ENCODE measurements at places on chromosomes 1 and 21. TPM values are rescaled to one million over a fixed set of nuclear protein-coding genes. Genes with fewer than 3 reads are reported as not detected.
A peak's percentile ranks its signal among the peaks of the same experiment; 100 is the strongest.

The TMEM35B gene
- total RNA-seq, result 55.0 TPM

The LCE1E gene
- not detected for total RNA-seq

The FAM177B gene
- total RNA-seq, result 2.3 TPM

The OR10Z1 gene
- total RNA-seq, result not detected

The DISP1 gene
- 10.5 TPM for total RNA-seq

The PRELP gene
- 42.0 TPM for total RNA-seq

DNA sequence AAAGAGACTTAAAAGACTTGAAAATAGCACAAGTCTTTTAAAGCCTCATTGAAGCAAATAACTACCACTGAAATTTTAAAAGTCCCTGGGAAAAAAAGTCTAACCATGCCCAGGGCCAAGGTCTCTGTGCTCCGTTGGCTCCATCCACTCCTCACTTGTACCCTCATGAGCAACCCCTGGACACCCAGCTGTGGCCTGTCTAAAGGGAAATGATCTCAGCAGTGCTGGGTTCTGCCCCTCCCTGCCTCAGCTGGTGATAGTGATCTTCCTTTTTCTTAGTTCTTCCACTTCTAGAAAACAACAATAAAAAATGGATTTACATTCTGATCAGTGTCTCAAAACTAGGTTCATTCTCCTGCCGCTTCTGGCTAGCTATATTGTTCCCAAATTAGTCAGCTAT is 423.5 kb upstream of the ADAMTS5 start:
- no peaks in the 10 kb centered on the region for H3K36me3 ChIP-seq
- no peaks in the 10 kb centered on the region for H3K4me1 ChIP-seq
- H3K27me3 ChIP-seq, result no peaks in the 10 kb centered on the region
- no peak overlapping the region for H3K27ac ChIP-seq

GRCh38 chr1:225651872-225652728 is 823 bp downstream of the ENAH start:
- peak overlapping the region; percentile 94 for H3K4me3 ChIP-seq
- H3K4me1 ChIP-seq, result peaks cover 3% of the 10 kb centered on the region

GRCh38 chr1:234250747-234251146 is 122.5 kb upstream of the COA6 start:
- no peak overlapping the region for H3K4me3 ChIP-seq
- no peaks in the 10 kb centered on the region for H3K36me3 ChIP-seq
- no peak for DNase-seq
- H3K27ac ChIP-seq, result no peak overlapping the region

GRCh38 chr1:112997781-112998180 is 41.8 kb upstream of the SLC16A1 start:
- no peak overlapping the region for H3K27ac ChIP-seq
- no peaks in the 10 kb centered on the region for H3K27me3 ChIP-seq
- no peak overlapping the region for H3K4me3 ChIP-seq
- no peak for DNase-seq

DNA sequence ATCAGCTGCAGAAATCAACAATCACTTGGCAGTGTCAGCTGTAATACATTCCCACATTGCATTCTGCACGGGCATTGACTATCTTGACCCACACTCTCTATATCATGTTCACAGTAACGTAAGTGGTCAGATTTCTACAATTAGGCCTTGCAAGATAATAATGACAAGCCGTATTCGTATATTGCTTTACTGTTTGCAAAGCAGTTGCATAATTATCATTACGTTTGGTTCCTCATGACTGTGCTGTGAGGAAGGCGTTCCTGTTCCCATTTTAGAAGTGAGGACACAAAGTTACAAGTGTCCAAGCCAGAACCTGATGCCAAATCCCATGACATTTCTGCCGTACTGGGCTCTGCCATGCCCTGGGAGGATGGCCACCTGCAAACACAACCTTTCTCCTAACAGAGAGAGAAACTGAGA is 53.5 kb upstream of the TARBP1 start:
- no peaks in the 10 kb centered on the region for H3K27me3 ChIP-seq
- DNase-seq, result peak; percentile 79
- no peaks in the 10 kb centered on the region for H3K36me3 ChIP-seq
- H3K4me1 ChIP-seq, result peaks cover 18% of the 10 kb centered on the region

DNA sequence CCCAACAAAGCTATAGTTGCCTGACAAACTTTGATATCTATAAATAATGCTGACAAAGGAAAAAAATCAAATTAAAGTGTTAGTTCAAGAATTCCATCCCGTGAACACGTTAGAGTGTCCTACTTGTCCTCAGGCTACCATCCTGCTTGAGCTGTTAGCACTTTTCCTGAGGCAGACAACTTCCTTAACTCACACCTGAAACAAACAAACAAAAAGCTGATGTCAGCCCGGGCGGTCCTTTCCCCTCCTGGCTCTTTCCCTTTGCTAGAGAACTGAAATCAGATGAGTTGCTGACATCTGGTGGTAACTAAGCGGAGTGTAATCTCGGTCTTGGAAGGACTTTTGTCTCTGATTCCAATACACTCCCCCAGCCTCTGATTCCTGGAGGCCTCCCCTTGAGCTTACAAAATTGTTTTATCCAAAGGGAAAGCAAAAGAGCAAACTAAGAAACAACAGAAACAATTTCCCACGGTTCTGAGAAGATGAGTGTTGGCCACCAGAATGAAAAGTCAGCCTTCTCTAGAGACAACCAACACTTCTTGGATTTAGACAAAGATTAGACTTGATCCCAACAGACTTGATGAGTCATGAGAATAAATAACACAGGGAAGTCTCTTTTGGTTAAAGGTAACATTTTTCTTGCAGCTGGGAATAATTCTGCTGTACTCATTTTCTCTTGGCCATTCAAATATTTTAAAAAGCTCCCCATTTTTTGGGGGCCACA is 135.4 kb downstream of the PROX1 start:
- no peaks in the 10 kb centered on the region for H3K36me3 ChIP-seq
- no peaks in the 10 kb centered on the region for H3K27me3 ChIP-seq
- DNase-seq, result no peak
- no peaks in the 10 kb centered on the region for H3K4me1 ChIP-seq

DNA sequence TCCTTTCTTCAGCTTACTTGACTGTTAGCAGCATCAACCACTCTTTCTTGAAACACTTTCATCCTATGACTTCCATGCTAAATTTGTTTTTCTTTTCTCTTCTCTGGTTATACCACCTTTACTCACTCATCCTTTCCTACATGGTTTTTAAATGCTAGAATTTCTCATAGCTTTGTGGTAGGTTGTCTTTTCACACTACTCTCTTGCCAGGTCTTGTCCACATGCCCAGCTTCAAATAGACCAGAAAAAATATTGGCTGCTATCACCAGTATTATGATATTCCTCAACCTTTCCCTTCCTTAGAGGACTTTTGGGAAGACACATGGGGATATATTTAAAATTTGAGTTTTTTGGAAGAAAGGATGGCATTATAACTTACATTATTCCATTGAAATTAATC is 48.8 kb downstream of the PPP1R12B start:
- no peaks in the 10 kb centered on the region for H3K4me1 ChIP-seq
- no peak overlapping the region for H3K4me3 ChIP-seq
- H3K36me3 ChIP-seq, result no peaks in the 10 kb centered on the region
- DNase-seq, result no peak
- H3K27me3 ChIP-seq, result no peaks in the 10 kb centered on the region
- no peak overlapping the region for H3K27ac ChIP-seq

- no peaks in the 10 kb centered on the region for H3K27me3 ChIP-seq
- peaks cover 36% of the 10 kb centered on the region for H3K4me1 ChIP-seq
- H3K4me3 ChIP-seq, result no peak overlapping the region
- H3K36me3 ChIP-seq, result no peaks in the 10 kb centered on the region
Observed at GRCh38 chr1:156101880-156102279, 12.6 kb upstream of the LMNA start.

- H3K4me3 ChIP-seq, result no peak overlapping the region
- no peak for DNase-seq
- no peak overlapping the region for H3K27ac ChIP-seq
- no peaks in the 10 kb centered on the region for H3K27me3 ChIP-seq
- H3K4me1 ChIP-seq, result no peaks in the 10 kb centered on the region
Observed at GRCh38 chr21:31599013-31599412, 60.5 kb upstream of the SOD1 start.

DNA sequence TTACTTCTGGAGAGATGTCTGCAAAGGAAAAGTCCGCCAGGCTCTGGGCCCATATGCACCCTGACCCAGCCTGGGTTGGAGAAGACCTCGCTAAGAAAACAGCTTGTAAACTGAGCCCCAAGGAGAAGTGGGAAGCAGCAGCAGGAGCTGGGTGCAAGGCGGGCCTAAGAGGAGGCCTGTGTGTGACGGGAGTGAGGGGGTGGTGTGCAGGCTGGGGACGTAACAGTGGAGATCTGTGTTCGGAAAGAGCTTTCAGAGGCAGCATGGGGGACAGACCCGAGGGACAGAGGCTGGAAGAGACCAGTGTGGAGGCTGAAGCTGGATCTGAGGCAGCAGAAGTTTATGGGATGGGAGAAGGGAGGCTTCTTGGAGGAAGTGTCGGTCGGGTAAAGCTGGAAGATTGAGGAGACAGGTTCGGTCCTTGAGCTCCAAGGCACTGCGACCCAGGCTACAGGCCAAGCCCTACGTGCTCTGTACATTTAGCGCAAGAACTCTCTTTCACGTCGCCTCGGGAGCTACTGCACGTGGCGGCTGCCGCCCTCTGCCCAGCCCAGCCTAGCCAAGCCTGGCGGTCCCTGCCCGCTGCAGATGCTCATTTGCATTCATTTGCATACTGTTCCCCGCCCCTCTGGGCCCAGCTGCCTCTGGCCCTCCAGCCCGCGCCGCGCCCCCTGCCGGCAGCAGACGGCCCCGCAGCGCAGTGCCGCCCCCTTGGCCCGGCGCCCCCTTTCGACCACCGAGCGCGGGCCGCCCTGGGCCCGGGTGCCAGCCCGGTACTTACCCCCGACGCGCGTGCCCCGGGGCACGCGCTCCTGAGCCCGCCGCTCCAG is 6.3 kb downstream of the HPCA start:
- no peak for DNase-seq
- peaks cover 4% of the 10 kb centered on the region for H3K4me1 ChIP-seq
- H3K27me3 ChIP-seq, result no peaks in the 10 kb centered on the region
- peak overlapping the region; percentile 81 for H3K4me3 ChIP-seq
- no peaks in the 10 kb centered on the region for H3K36me3 ChIP-seq
- peak overlapping the region; percentile 80 for H3K27ac ChIP-seq

DNA sequence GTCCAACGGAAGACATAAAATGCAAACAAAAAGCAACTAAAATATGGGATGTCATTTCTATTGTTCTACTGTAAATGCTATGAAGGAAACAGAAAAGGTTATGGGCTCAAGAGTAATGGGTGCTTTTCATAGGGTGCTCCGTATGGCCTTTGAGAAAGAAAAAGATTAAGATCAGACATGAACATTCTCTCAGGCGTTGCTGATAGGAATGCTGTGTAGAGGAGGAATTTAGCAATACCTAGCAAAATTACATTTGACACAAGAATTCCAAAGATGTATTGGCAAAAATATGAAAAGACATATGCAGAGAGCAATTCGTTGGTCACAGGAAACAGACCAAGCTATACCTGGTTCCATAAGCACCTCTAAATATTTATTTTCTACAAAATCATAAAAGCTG is 5.7 kb upstream of the OXCT2 start:
- H3K27ac ChIP-seq, result no peak overlapping the region
- no peaks in the 10 kb centered on the region for H3K27me3 ChIP-seq
- no peaks in the 10 kb centered on the region for H3K36me3 ChIP-seq
- no peak for DNase-seq
- no peak overlapping the region for H3K4me3 ChIP-seq

GRCh38 chr1:162035241-162035640 is 11.6 kb upstream of the OLFML2B start:
- no peaks in the 10 kb centered on the region for H3K27me3 ChIP-seq
- DNase-seq, result no peak
- H3K4me3 ChIP-seq, result no peak overlapping the region

DNA sequence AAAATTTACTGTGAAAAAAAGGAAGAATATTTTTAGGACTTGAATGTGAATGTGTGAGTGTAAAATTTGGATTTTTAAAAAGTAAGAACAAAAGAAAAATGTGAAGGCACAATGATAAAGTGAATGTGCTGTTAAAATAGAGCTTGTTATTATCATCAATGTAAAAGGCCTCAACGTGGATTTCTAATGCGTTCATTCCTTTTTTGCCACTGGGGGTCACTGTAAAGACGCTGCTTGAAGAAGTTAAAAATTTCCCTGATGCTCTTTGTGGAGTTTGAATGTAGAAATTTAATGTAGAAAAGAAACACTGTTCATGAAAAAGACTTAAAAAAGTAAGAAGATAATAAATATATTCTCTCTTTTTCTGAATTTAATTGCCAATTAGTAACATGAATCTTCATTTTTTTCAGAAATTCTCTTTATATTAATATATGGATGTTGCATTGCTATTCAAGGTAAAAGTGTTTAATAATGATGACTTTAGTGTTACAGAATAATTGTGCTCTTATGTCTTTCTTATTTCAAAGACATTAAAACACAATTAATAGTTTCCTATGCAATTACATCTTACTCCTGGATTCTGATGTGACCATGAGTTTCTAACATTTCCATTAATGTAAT is 161.5 kb downstream of the DNM3 start:
- no peak overlapping the region for H3K27ac ChIP-seq
- H3K36me3 ChIP-seq, result no peaks in the 10 kb centered on the region
- no peak overlapping the region for H3K4me3 ChIP-seq
- no peak for DNase-seq
- no peaks in the 10 kb centered on the region for H3K4me1 ChIP-seq

DNA sequence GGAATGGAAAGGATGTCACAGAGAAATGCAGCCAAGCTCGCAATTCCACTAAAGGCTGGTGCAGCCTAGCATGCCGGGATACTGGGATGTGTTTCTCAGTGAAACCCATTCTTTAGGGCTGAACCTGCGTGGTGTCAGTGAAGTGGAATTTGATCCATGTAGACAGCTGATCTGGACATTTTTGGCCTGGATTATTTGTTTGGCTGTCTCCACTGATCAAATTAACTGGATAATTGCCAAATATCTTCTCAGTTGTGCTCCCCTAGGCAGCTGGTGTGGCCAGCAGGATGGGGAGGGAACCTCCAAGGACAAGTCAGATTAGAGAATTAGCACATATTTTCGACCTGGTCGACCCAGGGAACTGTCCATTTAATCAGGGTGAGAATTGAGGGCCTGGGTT is 318.4 kb downstream of the RPS6KC1 start:
- H3K27me3 ChIP-seq, result no peaks in the 10 kb centered on the region
- no peak for DNase-seq
- H3K4me1 ChIP-seq, result no peaks in the 10 kb centered on the region
- no peak overlapping the region for H3K27ac ChIP-seq
- no peak overlapping the region for H3K4me3 ChIP-seq
- H3K36me3 ChIP-seq, result no peaks in the 10 kb centered on the region

GRCh38 chr21:33939226-33939625 is 23.6 kb upstream of the ATP5PO start:
- H3K4me3 ChIP-seq, result no peak overlapping the region
- no peaks in the 10 kb centered on the region for H3K36me3 ChIP-seq
- H3K4me1 ChIP-seq, result no peaks in the 10 kb centered on the region
- H3K27me3 ChIP-seq, result no peaks in the 10 kb centered on the region
- DNase-seq, result no peak
